Astrocyte (in vitro differentiated cells and primary cell): ENCODE measurements at places on chromosomes 5 and 9.

DNA sequence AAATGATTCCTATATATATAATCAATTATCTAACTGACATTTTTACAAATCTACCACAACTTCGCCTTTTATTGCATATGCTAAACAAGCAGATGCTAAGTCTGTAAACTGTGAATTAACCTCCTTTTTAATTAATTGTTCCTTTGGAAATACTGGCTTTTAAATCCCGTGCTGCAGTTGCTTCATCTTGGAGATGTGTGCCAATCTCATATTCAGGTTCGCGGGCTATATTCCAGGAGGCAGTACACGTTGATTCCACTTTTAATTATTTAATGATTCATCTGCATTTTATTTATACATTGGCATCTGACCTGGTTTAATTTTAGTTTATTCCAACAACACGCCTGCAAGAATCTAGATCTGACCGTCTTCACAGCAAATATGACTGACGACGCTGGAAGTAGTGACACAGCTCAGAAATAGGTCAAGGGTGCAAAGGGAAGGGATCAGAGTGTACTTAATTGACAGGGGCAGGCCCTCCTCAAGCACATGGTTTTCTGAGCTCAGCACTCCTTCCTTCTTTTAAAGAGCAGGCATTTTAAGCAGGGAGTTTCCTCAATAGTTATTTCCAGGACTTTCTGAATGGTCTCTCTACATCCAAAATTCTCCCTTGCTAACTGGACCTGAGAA lies 125.2 kb downstream of the GLIS3 start:
- DNase-seq: no peak

DNA sequence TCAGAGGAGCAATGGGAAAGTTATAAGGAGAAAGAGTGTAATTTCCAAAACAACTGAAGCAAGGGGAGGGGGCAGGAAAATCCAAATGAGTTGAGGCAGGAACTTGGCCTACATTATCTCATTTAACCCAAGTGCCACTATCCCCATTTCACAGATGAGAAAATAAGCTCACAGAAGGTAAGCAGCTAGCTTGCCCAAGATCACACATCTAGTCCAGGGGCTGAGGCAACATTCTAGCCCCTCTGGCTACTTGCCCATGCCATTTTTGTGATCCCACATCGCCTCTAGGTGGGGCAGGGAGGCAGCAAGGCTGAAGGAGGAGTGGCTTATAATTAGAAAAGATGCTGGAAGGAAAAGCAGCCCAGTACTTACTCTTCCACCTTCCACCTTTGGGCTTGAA lies 2.6 kb upstream of the PSIP1 start:
- no peak for DNase-seq

- DNase-seq: peak; percentile 45
Observed at GRCh38 chr9:115520646-115521045, 402.7 kb upstream of the TNC start.

DNA sequence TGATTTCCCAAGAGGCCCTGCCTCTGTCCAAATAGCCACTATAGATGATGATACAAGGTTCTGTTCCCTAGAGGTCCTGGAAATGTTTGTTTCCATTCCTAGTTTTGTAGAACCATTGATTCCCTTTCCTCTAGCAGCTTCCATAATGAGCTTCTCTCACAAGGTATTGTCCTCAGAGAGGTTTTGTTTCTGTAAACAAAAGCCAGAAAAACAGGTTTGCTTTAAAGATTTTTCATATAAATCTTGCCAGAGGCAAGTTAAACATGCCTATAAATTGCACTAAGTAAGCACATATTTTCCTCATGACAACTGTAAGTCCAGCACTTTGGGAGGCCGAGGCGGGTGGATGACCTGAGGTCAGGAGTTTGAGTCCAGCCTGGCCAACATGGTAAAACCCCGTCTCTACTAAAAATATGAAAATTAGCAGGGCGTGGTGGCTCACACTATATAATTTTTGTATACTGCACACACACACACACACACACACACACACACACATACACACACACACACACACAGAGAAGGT lies 1787.7 kb downstream of the EFNA5 start:
- no peak for DNase-seq

GRCh38 chr9:123059472-123060220 lies 26.2 kb downstream of the GPR21 start:
- no peak for DNase-seq

GRCh38 chr9:1871626-1872419 lies 143.3 kb upstream of the SMARCA2 start:
- no peak for DNase-seq

DNA sequence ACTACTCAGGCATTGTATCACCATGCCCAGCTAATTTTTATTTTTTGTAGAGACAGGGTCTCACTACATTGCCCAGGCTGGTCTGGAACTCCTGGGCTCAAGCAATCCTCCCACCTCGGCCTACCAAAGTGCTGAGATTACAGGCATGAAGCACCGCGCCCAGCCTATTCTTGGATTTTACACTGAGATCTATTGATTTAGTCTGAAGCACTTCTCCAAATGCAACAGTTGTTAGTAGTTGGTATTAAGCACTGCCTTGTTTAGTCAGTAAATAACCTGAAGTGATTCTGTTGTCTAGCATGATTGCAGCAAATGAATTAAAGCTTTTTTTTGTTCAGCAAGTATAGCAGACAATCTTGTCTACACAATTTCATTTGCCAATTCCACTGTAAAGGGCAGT lies 8.9 kb upstream of the CCNB1 start:
- no peak for DNase-seq

- no peak for DNase-seq
Observed at GRCh38 chr9:128701227-128701854, 962 bp upstream of the PKN3 start.

DNA sequence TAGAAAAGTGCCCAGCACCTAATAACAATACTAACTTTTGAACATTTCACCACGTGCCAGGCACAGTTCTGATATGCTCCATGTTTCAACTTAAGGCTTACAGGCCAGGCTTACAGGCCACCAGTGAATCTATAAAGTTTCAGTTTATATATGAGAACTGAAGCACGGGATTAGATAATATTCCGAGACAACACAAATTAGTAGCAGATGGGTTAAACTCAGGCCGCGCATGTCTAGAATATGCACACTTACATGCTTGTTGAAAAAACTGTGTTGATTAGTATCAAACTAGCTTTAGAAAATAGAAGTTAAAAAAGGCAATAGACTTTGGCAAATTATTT lies 587.9 kb downstream of the MTRR start:
- no peak for DNase-seq

- peak; percentile 15 for DNase-seq
Observed at GRCh38 chr9:109182940-109183798, 16.1 kb upstream of the FRRS1L start.

DNA sequence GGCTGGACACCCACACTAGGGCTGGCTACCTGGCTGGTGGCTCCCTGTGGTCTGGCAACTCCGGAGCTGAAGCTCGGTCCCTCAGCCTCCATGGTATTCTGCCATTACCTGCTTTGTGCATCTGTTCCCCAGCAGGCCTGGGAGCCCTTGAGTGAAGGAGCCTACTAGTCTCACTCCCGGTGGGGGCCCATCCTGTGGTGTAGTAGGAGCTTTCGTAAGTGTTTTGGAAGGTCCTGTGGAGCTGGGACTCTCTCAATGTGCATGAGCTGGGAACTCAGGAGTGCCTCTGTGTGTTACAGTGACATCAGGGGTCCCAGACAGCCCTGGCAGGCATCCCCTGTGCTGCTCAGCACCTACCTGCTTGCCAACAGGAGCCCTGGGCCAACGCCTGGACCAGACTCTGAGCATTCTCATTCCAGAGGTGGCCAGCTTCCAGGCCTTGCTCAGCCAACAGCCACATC lies 267.1 kb downstream of the GADD45G start:
- no peak for DNase-seq

GRCh38 chr5:126809916-126810315 lies 33.0 kb downstream of the LMNB1 start:
- DNase-seq: no peak

DNA sequence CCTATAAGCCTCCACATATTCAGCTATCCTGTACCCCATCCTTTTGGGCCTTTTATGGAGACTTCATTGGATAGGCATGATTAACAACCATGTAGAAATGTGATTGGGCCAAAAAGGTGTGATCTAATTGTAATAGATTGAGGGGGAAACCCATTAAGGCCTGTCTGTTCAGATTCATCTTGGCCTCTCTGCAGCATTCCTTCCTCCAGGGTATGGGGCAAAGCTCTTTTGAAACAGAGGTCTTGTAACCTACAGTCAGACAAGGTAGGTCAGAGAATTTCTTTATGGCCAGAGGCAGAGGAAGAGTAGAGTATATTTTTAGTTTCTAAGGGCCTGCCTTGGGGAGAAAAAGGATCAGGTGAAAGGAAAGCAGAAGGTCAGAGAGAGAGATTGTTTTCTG lies 98.5 kb downstream of the INVS start:
- DNase-seq: no peak

GRCh38 chr9:113375057-113376023 lies 1.4 kb downstream of the HDHD3 start:
- no peak for DNase-seq

DNA sequence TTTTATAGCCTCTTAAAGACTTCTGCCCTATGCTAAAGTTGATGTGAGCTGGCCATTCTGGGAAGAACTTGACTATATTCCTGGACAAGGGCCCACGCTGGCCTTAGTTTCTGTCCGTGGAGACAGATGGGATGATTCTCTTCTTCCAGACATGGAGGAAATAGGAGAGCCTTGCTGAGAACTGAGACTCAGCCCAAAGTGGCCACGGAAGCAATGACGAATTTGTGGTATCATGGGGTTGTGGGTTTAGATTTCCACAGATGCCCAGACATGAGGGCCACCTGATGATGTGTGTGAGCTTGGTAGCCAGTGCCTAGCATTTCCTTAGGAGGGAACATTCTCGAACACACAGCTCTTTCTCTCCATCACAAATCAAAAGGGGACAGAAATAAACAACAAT lies 309.1 kb downstream of the NSG2 start:
- peak; percentile 75 for DNase-seq

- DNase-seq: no peak
Observed at GRCh38 chr9:19689328-19690101, 99.3 kb downstream of the SLC24A2 start.

GRCh38 chr5:143677403-143677802 lies 134.6 kb upstream of the HMHB1 start:
- DNase-seq: no peak

- DNase-seq: peak; percentile 71
Observed at GRCh38 chr5:137342764-137343163, 156.4 kb downstream of the SPOCK1 start.

GRCh38 chr9:87447547-87448432 lies 49.9 kb upstream of the DAPK1 start:
- no peak for DNase-seq

- DNase-seq: no peak
Observed at GRCh38 chr5:125011419-125011818, 265.0 kb upstream of the ZNF608 start.

GRCh38 chr5:124745928-124746915 lies at the start of gene ZNF608:
ZNF608 (minus strand) TSS chr5:124746639; CDS start chr5:124744989, 1,650 bp downstream.
- DNase-seq: peak; percentile 75

DNA sequence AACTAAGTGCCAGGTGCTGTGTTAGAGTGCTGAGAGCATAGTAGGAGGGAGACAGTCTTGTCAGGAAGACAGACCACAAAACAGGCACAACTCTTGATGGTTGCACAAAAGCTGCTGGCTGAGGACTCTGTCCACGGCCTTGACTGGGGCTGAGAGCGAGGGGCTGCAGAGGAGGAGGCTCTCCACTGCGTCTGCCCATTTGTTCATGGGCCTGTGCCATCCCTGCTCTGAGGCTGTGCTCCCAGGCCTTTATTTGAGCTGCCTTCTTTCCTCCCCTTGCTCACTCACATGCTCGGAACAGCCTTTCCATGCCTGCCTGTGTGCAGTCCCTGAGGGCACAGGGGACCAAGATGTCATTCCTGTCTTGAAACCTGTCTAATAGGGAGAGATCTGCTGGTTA lies 147.8 kb downstream of the CACNA1B start:
- DNase-seq: no peak

GRCh38 chr9:89881431-89881830 lies 276.6 kb downstream of the GADD45G start:
- no peak for DNase-seq

DNA sequence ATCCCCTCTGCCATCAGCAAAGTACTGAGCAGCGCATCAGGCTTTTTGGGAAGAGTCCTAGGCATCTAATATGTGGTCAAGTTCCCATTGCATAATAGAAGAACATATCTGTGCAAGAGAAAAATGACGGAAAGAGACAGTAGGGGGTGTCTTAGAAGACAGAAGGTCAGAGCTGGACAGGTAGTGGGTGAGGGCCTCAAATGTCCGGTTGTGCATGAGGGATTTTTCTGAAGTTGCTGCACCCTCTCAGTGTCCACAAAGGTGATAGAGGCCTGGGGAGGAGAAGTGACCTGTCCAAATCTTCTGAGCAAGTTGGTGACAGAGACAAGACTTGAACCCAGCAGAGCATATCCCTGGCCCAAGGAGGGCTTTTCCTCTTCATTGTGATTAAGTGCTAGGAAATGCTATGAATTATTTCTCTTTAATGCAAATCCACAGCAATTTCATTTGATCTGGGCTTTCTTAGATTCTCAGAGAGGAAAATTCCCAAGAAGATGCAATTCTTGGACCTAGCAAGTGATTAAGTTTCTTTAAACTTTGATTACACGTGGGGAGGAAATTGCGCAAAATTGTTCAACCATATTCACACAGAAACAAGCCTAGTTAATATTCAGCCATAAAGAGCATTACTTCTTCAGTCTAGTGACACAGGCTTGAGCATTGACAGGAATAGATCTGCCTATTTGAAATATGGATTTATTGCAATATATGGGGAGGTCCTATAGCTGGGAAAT lies at the start of gene OR2S2:
OR2S2 (minus strand) TSS at position 51 of the 734 bp plus-strand sequence. CDS start 56 bp downstream, outside the sequence.
- no peak for DNase-seq

- DNase-seq: peak; percentile 97
Observed at GRCh38 chr9:79764374-79764773, 192.6 kb downstream of the TLE4 start.

DNA sequence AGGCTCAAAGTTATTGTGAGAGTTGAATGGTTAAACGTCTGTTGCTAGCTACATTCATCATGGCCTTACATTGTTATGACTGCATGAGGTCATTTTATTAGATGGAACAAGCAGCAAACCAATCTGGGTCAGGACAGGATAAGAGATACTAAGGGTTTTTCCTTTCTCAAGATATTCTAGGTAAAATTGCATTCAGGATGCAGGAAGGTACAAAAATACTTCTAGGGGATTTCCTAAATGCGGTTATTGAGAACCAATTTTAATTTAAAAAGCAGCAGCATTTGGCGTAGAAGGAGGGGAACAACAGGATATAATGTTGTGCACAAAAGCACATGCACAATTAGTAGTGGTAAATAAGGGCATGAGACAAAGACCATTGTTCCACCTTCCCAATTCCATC lies 39.2 kb upstream of the LURAP1L start:
- DNase-seq: no peak

- DNase-seq: no peak
Observed at GRCh38 chr9:127872369-127873222, 4.9 kb downstream of the AK1 start.

DNA sequence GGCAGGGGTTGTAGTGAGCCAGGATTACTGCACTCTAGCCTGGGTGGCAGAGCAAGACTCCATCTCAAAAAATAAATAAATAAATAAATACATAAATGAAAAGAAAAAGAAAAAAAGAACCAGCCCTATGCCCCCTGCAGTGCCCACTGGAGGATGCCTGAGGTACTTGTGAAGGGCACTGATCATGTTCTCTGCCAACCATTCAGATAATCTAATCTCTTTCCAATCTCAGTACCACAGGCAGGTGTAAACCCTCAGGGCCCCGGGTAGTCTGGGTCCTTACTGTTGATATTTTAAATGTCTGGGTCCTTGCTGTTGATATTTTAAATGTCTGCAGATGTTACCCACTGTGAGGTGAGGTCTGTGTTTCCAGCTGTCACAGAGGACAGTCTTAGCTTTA lies 321.8 kb upstream of the ADCY2 start:
- no peak for DNase-seq
